Endodermal cell (in vitro differentiated cells): ENCODE measurements at places on chromosomes 6 and 20. TPM values are rescaled to one million over a fixed set of nuclear protein-coding genes. Genes with fewer than 3 reads are reported as not detected.

- H3K4me3 ChIP-seq, result no peak overlapping the region
- H3K4me1 ChIP-seq, result no peaks in the 10 kb centered on the region
- H3K36me3 ChIP-seq, result no peaks in the 10 kb centered on the region
These were observed 75.2 kb upstream of the IYD start for GRCh38 chr6:150293423-150294173.

TSBP1 gene
- not detected in 2 replicates for total RNA-seq

DNA sequence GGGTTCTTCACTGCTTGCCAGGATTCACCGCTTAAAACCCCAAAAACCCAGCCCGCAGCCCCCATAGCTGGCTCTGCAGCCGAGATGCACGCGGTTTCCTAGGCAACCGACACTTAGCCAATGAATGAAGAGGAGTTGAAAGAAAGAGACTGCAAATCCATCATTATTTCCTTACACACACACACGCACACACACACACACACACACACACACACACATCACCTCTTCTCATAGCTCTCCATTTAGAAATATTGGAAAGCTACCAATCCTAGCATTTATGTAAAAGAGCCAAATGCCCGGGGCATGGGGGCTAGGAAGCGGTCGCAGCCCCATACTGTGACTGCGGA, 3.4 kb upstream of the TUBB2B start:
- peak overlapping the region; percentile 84 for H3K4me3 ChIP-seq
- peak; percentile 83 for DNase-seq

DNA sequence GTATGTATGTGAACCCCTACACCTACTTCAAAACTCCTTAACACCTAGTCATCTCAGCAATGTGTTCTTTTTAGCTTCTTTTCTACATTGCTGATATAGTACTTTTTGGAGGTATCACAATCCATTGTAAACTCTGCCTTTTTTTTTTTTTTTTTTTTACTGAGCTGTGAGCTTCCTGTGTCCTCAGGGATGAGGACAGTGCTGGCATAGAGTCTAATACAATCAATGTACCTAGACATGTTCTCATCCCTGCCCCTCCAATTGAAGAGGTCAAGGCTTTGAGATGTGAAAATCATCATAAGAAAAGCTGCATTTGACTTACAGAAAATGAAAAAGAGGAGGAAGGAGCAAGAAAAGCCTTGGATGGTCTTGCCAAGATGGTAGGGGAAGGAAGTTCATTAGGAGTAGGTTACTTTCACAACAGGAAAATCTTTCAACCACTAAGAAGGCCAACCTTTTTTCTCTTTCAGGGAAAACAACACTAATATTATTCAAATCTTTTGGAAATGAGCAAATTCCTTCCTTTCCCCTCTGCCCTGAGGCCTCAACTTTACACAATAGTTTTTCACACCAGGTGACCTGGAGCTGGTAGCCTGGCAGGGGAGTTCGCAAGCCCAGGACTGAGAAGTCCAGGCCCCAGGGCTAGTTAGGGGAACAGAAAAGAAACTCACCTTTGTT, 2.8 kb upstream of the JARID2 start:
- DNase-seq, result peak; percentile 65
- peaks cover 9% of the 10 kb centered on the region for H3K4me1 ChIP-seq
- H3K36me3 ChIP-seq, result no peaks in the 10 kb centered on the region
- no peaks in the 10 kb centered on the region for H3K27me3 ChIP-seq
- H3K27ac ChIP-seq, result no peak overlapping the region
- peak overlapping the region; percentile 100 for H3K4me3 ChIP-seq

GRCh38 chr20:3237958-3238615, 903 bp downstream of the SLC4A11 start:
- H3K4me3 ChIP-seq, result peak overlapping the region; percentile 68
- H3K27me3 ChIP-seq, result peaks cover 63% of the 10 kb centered on the region
- no peaks in the 10 kb centered on the region for H3K36me3 ChIP-seq
- DNase-seq, result no peak

- H3K27me3 ChIP-seq, result peaks cover 6% of the 10 kb centered on the region
- no peak for DNase-seq
- no peaks in the 10 kb centered on the region for H3K36me3 ChIP-seq
- H3K27ac ChIP-seq, result no peak overlapping the region
- no peaks in the 10 kb centered on the region for H3K4me1 ChIP-seq
- H3K4me3 ChIP-seq, result no peak overlapping the region
These were observed 21.8 kb downstream of the NTSR1 start for GRCh38 chr20:62730481-62730880.

TINAG gene
- not detected in 2 replicates for total RNA-seq

DNA sequence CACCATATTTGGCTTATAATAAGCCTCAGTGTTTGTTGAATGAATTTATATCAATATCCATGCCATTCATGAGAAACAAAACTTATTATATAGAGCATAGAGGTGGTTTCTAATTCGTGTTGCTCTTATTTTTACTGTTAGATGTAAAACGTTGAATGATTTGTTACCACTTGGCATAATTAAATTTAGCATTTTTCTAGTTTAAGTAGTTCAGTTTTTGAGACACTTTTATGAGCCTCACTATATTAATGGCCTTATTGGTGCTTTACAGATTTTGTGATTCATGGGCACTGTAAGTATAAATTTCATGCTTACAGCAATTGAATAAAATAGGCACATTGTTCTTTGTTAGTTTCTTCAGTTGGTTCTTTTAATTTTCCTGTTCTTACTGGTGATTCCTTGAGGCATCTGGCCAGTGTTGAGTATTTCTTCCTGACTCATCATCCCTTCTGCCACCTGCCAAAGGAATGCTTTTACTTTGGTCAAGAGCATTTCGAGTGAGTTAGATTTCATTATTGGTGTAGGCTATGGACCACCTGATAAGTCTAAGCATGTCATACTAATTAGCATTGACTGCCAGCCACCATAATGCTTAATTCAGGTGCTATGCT, 34.8 kb downstream of the CDKAL1 start:
- peaks cover 3% of the 10 kb centered on the region for H3K4me1 ChIP-seq
- H3K36me3 ChIP-seq, result no peaks in the 10 kb centered on the region
- no peaks in the 10 kb centered on the region for H3K27me3 ChIP-seq
- DNase-seq, result no peak
- no peak overlapping the region for H3K27ac ChIP-seq
